ENCODE measurements at places on chromosomes 6 and 20. TPM values are rescaled to one million over a fixed set of nuclear protein-coding genes. Genes with fewer than 3 reads are reported as not detected.

The SAPCD1 gene
- 13.3 TPM for total RNA-seq

The FAM120B gene
- 25.9 TPM for total RNA-seq

The PLAGL1 gene
- total RNA-seq, result 18.8 TPM

The KIAA1755 gene
- not detected for total RNA-seq

The MTO1 gene
- total RNA-seq, result 66.3 TPM

The NKAIN2 gene
- total RNA-seq, result not detected

The ENPP5 gene
- 0.21 TPM for total RNA-seq

The RSPO4 gene
- not detected for total RNA-seq

The RAB32 gene
- 0.47 TPM for total RNA-seq

The PYGB gene
- 30.8 TPM for total RNA-seq

The PTPRK gene
- 5.1 TPM for total RNA-seq

The HTR1E gene
- not detected for total RNA-seq

The MYLK2 gene
- total RNA-seq, result 0.34 TPM

The VAPB gene
- total RNA-seq, result 28.0 TPM

The LY6G6C gene
- not detected for total RNA-seq

The RPRD1B gene
- total RNA-seq, result 40.2 TPM

The TRAPPC3L gene
- total RNA-seq, result not detected

The JPH2 gene
- not detected for total RNA-seq

The JAG1 gene
- total RNA-seq, result 0.62 TPM

The EMILIN3 gene
- not detected for total RNA-seq

The CPNE1 gene
- total RNA-seq, result 332 TPM

The GJA1 gene
- 0.16 TPM for total RNA-seq

The BANF2 gene
- total RNA-seq, result not detected

The MDFI gene
- not detected for total RNA-seq

The TRIM31 gene
- not detected for total RNA-seq

The POM121L2 gene
- total RNA-seq, result not detected

The CAGE1 gene
- total RNA-seq, result not detected

The LRRN4 gene
- not detected for total RNA-seq

The ADGRB3 gene
- total RNA-seq, result not detected

The OR2B3 gene
- total RNA-seq, result not detected

The ADGRG6 gene
- total RNA-seq, result 1.0 TPM

Measured in activated naive CD4-positive, alpha-beta T cell treated with anti-CD3 and anti-CD28 coated beads, Interleukin-2, amount 50 U/mL, for 72 hours (primary cell).